ENCODE measurements at places on chromosomes 1 and 21.

- no peak for DNase-seq
These were observed 29.6 kb downstream of the MATN1 start for GRCh38 chr1:30693822-30694221.

DNA sequence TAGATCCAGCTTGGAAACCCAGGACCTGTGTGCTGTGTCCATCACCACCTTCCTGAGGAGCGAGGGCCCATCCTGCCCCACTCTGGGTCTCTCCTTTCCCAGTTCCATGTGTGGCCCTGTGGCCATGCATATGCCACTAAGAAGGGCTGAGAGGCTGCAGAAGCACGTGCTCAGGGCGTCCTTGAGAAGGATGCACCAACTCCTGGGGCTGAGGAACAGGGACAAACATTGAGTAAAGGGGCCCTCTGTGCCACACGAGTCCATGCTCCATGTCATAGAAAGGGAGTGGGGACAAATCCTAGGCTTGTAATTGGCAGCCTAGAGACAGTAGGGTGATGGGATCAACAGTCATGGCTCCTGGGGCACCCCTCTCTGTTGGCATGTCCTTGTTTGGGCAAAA is 8.4 kb downstream of the ETV3L start:
- no peak for DNase-seq

DNA sequence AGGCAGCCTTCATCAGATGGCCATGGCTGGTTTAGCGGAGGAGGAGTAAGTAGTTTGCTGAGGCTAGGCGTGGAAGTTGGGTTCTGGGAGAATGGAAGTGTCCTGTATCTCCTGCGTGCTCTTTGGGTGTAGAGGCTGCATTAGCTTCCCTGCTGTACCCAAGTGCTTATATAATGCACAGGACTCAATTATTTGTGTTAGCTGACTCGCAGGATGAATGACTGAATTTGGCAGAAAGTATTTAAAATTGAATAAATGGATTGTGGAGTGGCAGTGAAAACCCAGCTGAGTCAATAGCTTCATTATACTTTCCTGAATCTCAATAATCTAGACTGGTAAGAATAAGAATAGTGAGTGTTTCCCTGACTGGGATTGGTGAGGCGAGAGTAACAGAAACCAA is 13.8 kb downstream of the DNTTIP2 start:
- no peak for DNase-seq

DNA sequence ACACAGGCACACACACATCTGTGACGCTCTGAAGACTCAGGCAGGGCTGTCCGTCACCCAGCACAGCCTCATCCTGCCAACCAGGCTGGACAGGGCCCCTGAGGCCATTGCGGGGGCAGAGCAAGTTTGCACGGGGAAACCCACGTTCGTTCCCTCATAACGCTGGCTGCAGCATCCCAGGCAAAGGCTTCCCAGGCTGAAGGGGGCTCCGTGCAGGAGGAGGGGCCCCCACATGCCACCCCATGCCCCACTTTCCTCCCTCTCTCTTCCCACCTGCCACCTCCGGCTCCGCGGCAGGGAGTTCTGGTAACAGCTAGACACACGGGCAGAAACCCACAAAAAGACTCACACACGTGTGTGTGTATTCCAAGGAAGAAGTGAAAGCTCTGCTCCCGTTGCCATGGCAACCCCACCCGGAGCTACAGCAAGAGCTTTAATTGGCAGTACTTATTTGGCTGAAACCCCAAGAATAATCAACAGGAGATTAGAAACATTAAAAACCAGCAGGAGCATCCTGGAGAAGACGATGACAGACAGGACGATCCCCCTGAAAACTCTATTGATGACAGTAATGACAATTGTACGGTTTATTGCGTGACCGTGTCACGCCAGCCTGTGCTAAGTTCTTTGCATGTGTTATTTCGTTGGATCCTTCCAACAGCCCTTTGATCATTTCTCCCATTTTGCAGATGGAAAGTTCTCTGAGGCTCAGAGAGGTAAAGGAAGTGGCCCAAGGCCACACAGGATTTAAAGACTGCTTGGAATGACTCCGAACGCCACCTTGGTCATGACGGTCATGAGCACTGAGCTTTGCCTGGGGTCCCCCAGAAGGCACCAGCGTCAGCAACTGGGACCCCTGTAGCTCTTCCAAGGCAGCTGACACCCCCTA is 247.1 kb downstream of the NPHP4 start:
- DNase-seq, result no peak

- no peak for DNase-seq
These were observed 55.2 kb downstream of the LRRN2 start for GRCh38 chr1:204630132-204630905.

DNA sequence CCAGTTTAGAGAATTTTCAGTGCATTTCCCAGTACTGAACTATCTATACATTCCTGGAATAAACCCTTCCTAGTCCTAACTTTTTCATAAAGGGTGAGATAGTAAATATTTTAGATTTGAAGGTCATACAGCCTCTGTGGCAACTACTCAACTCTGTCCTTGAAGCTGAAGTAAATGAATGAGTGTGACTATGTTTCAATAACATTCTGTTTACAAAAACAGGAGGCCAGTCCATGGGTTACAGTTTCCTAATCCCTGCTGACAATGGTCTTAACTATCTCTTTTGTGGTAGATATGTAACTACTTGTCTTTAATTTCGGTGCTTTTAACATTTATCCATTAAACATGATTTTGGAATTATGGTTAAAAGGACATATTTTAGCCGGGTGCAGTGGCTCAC is 4.3 kb downstream of the ZNF684 start:
- no peak for DNase-seq

All from CD14-positive monocyte (primary cell).